ENCODE measurements at places on chromosomes 12 and 14.

DNA sequence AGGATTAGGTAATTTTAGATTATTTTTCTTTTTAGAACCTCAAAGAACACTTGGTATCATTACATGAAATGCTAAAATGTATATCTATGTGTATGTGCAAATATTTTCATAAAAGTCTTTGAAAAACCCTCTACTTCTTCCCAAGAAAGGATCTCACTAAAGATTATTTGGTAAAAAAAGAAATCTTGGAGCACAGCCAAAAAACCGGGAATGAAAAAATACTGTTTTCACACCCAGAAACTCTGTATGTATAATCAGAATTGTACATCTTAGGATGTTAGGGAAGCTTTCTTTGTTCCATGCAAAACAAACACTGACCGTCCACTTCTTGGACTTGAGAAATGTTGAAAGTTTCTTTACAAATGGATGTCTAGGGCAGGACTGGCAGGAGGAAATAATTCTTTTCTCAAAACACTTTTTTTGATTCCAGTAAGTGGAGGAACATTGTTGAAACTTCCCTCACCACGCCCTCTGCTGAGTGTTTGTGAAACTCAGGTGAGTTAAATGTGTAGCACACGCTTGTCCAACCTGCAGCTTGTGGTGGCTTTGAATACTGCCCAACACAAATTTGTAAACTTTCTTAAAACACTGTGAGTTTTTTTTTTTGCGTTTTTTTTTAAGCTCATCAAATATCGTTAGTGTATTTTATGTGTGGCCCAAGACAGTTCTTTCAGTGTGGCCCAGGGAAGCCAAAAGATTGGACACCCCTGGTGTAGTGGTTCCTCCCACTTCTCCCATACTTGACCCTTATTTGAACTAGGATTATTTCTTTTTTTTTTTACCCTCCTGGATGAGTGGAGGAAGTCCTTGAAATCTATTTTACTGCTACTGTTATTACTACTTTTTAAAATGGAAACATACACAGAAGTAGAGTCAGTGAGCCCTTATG is 26.6 kb downstream of the FBXO34 start:
- peak; percentile 6 for DNase-seq

GRCh38 chr12:131710464-131711457 is at the start of gene SFSWAP:
Gene SFSWAP (plus strand): TSS chr12:131711090. CDS start chr12:131711230, 140 bp downstream.
- DNase-seq = peak; percentile 84

DNA sequence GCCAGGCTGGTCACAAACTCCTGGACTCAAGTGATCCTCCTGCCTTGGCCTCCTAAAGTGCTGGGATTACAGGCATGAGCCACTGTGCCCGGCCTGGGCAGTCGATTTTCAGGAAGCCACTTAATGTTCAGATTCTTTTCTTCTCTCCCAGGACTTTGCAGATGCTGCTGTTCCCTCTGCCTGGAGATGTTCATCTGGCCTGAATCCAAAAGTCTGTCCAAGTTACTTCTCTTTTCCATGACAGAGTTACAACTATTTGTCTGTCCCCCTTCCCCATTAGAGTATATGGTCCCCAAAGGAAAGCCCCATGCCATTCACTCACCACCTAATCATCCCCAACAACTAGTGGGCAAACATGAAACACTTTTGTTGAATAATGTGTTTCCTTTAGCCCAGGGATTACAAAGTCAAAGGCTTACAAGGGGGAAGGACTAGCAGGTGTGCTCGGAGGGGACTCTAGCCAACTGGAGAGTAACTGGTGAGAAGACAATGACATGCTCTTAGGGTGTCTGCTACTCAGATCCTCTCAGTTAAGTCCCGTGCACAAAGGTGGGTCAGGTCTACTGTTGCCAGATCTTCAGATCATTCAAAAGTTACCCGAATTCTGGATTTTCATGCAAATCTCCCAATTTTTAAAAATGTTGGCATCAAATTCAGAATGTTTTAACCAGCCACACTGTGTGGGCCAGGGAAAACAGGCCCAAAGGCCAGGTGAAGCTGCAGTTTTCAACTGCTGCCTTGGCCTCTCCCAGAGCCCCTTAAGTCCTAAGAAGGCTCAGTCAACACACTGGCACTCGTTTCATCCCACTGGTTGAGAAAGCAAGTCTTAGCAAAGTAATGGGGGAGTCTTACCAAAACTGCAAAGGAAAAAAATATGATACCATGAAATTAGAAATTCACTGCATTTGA is 29.6 kb downstream of the NUDT4 start:
- DNase-seq = no peak

DNA sequence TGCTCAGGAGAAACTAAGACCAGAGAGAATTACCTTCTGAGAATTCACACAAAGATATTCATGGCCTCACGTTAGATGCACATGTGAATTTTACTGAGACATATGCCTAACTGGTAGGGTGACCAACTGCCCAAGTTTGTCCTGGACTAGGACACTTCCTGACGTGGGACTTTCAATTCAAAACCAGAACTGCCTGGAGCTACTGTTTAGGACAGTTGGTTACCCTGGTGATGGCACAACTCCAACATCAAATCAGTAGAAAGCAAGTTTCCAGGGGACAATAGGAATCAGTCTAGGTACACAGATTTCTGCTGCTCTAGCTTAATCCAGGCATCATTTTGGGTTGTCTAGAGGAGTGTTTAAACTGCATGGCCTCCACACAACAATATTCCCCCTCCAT is 178.7 kb downstream of the GXYLT1 start:
- no peak for DNase-seq

DNA sequence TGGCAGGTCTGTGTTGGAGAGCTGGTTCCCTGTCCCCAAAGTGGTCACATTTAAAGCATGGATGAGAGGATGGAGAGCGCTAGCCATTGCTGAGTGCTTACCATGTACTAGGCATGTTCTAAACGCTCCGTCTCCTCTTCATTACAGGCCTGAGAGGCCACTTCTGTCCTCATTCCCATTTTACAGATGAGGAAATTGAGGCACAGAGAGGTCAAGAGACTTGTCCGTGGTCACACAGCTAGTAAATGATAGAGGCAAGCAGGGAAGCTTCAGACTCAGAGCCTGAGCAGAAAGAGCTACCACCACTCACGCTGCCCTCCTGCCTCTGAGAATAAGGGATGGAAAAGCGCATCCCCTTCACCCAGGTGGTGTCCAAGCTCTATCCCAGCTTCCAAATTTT is 64.3 kb downstream of the SLC25A47 start:
- DNase-seq = no peak

- DNase-seq = peak; percentile 46
Observed at GRCh38 chr12:53222170-53222721, 9.8 kb downstream of the RARG start.

DNA sequence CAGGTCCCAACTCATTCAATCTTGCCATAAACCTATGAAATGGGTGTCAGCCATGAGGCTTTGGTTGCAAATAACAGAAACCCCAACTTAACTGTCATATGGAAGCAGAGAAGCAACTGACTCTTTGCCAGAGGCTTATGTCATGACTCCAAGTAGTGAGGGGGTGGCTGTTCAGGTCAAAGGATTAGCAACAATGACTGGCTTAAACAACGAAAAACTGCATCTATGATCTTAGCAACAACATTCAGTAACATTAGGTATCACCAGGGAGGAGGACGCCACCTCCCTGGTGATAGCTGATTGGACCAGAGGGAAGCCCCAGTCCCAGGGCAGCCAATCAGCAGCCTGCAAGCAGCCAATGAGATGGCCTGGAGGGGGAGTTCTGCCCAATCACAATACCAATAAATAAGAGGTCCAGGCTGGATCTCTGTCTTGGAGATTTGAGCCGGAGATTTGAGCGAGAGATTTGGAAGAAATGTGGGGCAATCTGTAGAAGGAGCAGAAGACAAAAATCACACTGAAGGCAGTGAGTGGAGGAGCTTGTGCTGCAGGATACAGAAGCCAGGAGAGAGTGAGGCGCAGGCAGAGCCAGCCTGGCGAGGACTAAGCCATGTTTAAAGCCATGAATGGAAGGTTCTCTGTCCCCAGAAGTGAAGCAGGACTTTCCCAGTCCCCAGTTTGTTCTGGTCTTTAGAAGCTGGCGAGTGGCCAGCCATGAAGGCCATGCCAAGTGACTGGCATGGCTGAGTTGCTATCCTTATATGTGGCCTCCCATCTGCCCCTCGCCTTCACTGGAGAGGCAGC is 93.3 kb downstream of the CALM1 start:
- no peak for DNase-seq
